A673 (cell line): ENCODE measurements at places on chromosomes 5 and 9.

GRCh38 chr5:90602681-90603080 is 44.1 kb downstream of the ADGRV1 start:
- no peak for DNase-seq

- DNase-seq: no peak
Measured at GRCh38 chr9:90064248-90064647, 459.4 kb downstream of the GADD45G start.

GRCh38 chr5:102528600-102528999 is 29.8 kb upstream of the SLCO6A1 start:
- no peak for DNase-seq

- DNase-seq: no peak
Measured at GRCh38 chr5:139872052-139872766, 76.6 kb downstream of the PSD2 start.

- no peak for DNase-seq
Measured at GRCh38 chr5:146548781-146549449, 32.9 kb upstream of the GPR151 start.

DNA sequence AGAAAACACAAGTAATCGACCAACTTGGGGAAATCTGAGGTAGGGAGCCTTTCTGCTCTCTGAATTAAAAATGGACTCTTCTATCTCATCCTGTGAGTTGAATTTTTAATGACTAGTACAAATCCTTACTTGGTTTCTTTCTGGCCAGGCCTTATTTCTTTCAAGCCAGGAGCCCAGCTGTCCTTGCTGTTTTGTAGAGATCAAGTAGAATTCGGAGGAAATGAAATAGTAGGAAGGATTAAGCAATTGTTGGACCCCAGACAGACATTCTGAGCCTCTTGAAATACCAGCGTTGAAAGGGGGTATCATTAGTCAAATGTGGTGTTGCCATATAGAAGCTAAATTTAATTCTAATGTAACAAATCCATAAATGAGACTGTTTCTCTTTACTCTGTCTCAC is 53.7 kb upstream of the SMIM15 start:
- no peak for DNase-seq

GRCh38 chr5:10563110-10563944 is 543 bp upstream of the ANKRD33B start:
- no peak for DNase-seq

- no peak for DNase-seq
Measured at GRCh38 chr5:77225531-77225930, 15.1 kb downstream of the PDE8B start.

GRCh38 chr5:118789366-118789765 is 199.0 kb downstream of the DTWD2 start:
- peak; percentile 25 for DNase-seq

DNA sequence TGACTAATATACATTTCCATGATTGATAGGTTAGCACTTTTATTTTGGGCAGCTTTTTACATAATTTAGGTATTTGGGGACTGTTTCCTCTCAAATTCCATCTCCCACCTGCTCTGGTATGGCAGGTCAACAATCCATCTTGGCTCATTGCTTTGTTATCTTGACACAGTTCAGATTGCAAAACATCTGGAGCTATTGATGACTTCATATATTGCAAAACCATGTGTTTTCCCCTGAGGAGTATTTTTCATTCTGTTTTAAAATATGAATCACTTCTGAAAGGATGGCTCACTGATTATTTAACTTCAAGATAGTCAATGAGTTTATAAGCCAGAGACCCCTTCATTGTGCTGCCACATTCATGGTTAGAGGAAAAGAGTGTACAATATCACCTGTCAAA is 1206.0 kb upstream of the C9orf72 start:
- peak; percentile 20 for DNase-seq

DNA sequence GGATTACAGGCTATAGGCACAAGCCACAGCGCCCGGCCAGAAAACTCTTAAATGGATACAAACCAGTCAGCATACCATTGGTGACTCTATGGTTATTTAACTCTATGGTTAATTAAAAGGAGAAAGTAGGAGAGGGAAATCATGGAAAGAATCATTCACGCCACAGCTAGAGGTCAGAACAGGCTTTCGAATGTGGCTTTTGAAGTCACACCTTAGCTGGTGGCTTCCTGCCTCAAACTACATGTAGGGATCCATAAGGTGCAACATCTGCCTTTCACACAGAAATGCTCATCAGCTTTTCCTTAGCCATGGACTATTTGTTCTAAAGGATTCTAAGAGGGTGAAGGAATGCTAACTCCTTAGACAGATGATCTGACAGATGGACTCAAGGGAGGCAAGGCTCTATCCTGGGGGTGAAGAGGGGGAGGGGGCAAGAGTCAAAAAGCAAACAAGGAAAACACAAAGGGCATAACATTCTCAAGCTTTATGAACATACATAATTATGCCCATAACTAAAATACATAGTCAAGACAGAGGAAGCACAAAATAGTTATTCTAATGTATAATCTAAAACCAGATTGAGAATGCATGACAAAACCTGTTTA is 130.9 kb downstream of the EFNA5 start:
- no peak for DNase-seq
